ENCODE measurements at places on chromosomes 6 and 20.
A peak's percentile ranks its signal among the peaks of the same experiment; 100 is the strongest.

GRCh38 chr20:34927736-34928135 lies 27.9 kb downstream of the GSS start:
- DNase-seq, result no peak

DNA sequence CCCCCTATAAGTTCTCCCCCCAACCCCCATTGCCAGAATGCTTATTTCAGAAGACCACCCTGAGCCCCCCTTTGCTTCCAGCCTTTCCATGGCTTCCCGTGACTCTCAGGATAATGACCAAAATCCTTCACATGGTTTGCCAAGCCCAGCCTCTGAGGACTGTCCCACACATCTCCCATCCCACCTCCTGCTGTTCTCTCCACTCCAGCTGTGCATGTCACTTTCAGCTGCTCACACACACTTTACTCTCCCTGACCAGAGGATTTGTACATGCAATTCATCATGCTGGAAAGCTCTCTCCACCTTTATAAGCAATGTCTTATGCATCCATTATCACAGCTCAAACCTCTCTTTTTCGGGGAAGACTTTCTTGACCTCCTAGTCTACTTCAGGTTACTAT lies 164.2 kb downstream of the PRL start:
- DNase-seq, result no peak

DNA sequence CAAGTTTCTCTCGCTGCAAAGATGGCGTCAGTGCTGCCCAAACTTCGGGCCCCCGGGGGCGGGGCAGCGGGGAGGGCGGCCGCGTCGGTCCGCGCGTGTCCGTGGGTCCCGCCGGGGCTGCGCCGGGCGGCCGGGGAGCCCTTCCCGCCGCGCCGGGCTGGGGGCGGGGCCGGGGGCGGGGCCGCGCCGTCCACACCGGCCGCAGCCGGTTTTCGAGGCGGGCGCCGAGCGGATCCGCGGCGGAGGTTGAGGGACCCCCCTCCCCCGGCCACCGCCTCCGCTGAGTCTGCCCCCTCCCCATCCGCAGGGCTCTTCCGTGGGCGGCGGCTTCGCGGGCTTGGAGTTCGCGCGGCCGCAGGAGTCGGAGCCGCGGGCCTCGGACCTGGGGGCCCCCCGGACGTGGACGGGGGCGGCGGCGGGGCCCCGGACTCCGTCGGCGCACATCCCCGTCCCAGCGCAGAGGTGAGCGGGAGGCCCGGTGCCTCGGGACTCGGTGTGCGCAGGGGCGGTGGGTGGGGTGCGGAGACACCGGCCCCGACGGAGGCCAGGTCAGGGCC lies 572 bp downstream of the SLC2A4RG start:
- DNase-seq, result peak; percentile 55

DNA sequence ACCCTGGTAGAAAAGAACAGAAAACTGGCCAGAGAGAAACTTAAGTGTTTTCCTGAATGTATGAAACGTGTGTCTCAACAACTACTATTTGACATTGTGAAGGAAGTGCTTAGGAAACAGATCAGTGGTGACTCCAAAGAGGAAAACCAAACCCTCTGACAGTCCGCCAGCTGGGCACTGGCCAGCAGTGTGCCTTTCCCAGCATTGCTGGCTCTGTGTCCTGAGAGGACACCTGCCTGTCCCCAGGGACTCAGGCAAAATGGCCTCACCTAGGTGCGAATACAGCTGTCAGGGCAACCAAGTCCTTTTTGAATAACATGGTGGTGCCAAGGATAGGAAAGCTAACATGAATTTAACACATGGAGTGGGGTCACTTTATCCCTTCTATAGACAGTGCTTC lies 72.5 kb downstream of the NDUFAF5 start:
- DNase-seq, result no peak

GRCh38 chr20:54875307-54875706 lies 399.9 kb downstream of the DOK5 start:
- DNase-seq, result no peak

- no peak for DNase-seq
These were observed 299.1 kb upstream of the KCNQ5 start for GRCh38 chr6:72322771-72323170.

- no peak for DNase-seq
These were observed 39.6 kb upstream of the AFDN start for GRCh38 chr6:167786853-167787675.

DNA sequence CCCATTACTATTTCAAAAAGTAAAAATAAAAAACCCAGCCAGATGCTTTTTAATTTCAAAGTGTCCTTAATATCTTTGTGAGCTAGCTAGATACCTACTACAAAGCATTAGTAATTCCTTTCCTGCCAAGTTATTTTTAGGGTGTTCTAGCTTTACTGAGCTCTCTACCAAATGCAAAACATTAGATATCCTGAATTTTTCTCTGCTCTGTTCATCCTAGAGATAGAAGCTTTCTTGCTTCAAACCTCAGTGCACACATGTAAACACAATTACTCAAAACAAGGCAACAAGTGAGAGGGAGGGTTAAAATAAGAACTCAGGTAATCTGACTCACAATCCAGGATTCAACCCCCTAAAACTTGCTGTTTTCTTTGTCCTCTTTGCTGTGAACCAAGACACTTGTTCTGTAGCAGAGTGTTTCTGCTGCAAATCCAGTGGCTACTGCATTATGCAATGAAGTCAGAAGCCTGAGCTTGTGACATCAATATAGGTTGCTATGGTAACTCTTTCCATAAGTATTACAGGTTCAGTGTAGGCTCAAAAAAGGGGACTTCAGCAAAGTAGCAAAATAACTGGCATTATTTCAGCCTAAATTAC lies 72.6 kb upstream of the STXBP5 start:
- no peak for DNase-seq

DNA sequence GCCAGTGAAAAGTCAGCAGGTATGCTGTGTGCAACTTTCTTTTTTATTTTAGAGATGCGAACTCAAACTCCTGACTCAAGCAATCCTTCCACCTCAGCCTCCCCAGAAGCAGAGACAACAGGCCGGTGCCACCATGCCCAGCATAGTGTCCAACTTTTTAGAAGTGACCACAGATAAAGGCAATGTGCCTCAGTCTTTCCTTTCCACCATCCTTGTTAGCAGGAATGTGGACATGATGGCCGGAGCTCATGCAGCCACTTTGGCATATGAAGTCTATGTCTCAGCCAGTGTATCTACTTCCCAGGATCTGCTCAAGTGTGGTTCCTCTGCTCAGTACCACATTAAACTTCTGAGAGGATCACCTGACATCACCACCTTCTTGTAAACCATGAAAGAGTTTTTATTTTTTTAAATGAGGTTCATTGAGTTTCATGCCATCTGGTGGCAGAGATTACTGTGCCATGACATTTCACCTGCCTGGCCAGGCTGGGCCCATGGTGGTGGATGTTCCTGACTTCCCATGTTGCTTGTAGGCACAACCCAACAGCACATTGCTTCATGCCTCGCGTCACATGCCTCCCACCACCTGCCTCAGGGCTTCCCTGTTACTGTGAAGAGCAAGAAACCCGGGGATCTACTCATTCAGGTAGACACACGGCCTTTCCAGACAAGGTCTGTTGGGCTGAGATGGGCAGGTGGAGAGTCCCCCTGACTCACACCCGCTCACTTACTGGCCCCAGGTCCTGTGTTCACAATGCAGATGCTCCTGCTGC lies 216.5 kb downstream of the LY86 start:
- DNase-seq, result no peak

DNA sequence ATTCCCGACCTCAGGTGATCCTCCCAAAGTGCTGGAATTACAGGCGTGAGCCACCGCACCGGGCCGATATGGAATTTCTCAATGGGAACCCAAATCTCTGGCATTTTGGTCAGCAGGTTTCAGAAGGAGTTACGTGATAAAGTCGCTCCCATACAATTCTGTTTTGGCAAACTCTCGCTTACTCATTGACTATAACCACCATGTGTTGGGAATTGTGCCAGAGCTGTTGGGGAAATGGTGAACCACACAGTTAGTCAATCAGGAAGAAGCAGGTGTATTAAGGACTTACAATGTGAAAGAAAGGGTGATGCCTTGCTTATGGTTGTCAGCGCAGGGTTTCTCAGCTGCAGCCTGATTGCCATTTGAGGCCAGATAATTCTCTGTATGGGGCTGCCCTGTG lies 410.5 kb downstream of the QKI start:
- no peak for DNase-seq

DNA sequence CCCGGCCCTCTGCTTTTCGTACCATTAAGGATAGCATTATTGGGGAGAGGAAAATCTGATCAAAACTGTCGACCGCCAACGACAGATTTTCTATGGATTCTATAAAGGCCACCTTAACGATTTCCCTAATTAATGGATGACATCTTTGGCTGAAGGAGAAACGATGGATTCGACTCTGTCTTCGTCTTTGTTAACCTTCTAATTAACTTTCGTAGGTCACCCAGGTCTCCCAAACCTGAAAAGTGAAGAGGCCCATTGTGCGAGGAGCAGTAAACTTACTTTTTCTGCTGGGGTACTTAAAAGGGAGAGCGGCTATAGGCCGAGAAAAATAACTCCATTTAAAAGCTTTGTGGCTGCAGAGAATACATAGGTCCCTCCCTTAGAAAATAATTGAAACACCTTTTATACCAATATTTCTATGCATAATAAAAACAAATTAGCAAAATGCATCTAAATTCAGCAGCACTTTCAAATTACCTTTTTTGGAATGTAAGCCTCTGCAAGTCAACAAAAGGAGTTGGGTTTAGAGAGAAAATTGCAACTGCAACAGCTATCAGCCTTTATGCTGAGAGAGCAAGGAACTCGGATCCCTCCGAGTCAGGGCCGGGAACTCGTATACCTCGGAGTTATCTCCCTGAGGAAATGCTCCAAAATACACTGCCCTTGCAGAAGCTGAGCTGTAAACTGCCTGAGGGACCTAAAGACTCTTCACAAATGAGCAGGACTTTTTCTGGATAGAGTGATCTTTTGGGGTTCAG lies 31.4 kb upstream of the NR2E1 start:
- DNase-seq, result no peak

- peak; percentile 53 for DNase-seq
These were observed 36.7 kb downstream of the LRFN2 start for GRCh38 chr6:40550202-40551101.
